ENCODE measurements at places on chromosomes 1 and 21.
A peak's percentile ranks its signal among the peaks of the same experiment; 100 is the strongest.

DNA sequence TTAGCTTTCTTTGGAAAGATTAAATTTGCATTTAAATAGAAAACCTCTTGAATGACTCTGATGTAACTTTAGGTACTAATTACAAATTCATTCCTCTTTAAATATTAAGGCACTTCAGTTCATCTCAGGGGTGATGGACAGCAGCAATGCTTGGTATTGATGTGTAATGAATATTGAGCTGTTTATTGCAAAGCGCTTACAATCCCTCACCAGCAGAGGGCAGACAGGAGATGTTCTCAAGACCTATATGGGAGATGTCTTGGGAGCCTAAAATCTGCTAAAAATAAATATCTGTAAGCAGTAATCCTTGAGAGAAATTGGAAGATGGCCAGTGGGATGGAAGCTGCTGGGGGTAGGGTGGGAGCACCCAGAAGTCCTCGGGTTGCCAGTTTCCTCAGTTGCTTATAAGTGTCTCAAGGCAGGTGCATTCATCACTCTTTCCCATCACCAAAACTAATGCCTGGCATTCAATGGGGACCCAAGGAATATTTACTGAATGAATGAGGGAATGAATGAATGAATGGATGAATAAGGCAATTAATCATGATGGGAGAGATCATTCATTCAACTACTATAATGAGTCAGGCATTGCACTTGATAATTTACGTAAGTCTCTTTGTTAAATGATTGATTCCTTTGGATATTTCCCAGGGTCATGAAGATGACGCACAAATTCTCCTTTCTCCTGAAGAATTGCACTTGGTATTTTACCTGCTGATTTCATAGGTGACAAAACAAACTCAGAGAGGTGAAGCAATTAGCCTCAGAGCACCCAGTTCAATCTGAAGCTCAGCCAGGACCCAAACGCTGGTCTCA, 2.3 kb downstream of the KLHDC8A start:
- DNase-seq, result peak; percentile 65

GRCh38 chr1:58923090-58923470, 139.2 kb upstream of the JUN start:
- DNase-seq, result no peak

GRCh38 chr1:154440036-154440804, 35.1 kb downstream of the IL6R start:
- no peak for DNase-seq

DNA sequence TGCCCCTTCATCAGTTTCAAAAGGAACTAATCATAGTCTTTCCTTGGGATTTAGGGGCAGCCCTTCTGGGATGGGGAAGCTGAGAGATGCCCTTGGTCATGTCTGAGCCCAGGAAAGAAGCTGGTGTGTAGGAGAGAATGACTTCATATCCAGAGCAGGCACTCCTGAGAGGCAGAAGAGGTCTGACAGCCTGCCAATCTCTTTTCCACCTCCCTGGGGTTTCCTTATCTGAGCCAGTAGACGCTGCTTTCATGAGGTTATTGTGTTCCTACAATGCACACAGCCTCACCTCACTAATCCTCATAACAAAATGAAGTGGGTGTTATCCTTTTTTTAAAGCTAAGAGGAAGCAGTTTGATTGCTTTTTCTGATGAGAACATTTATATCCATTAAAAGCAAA, 14.1 kb downstream of the ROR1 start:
- no peak for DNase-seq

DNA sequence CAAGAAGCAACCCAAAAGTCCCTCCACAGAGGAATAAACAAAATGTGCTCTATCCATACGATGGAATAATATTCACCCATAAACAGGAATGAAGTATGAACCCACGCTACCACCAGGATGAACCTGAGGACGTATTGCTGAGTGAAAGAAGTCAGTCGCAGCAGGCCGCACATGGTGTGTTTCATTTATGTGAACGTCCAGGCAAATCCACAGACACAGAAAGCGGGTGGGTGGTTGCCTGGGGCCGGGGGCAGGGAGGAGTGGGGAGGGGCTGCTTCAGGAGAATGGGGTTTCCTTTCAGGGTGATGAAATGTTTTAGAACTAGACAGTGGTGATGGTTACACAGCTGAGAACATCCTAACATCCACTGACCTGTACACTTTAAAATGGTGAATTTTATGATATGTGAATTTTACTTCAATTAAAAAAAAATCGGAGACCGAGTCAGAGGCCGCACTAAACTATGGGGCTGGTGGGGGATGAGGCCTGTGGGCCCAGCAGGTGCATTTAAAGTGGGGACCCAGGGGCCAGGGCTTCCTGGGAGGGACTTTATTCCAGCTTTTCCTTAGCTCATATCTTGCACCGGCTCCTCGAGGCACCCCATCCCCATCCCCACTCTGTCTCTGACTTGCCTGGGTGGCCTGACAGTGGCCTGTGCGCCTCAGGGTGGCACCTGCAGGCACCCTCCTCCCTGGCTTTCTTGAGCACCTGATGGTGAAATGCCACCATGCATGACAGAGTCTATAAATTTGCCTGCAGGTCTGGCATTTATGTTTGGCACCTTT, 392.6 kb upstream of the VAMP3 start:
- DNase-seq, result no peak

DNA sequence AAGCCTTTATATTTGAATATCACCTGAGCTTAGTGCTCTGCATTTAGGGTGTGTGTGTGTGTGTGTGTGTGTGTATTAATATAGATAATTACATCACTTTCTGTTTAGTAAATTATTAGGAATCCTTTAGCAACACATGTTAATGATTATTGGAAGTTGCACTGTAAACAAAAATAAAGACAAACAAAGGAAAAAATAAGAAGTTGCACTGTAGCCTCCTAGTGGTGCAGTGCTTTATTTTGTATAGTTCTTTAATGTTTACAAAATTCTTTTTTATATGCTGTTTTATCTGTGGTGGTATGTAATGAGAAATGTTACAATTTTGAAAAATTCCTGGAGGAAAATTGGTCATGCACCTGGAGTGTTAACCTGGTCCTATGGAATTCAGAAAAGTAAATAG, 69.2 kb downstream of the UBE4B start:
- DNase-seq, result no peak

DNA sequence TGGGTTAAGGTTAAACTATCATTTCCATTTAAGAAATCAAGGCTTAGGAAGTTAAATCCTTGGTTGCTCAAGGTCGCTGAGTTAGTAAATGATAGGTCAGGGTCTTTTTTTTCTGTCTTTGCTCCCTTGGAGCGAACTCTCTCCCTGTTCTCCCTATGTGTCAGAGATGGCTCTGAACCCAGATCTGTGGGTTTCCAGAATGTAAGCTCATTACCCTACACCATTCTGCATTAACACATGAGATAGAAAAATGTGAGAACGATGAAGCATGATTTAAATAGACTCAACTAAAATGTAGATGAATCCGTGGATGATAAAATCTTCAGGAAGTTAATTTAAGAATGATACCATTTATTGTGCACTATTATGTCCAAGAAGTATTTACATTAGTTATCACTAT, 25.0 kb upstream of the ST6GALNAC3 start:
- DNase-seq, result no peak

- no peak for DNase-seq
Observed at GRCh38 chr1:52343979-52344378, 22.0 kb downstream of the CC2D1B start.
